Ureter (tissue), 1 donor: ENCODE measurements at places on chromosomes 3 and 15. TPM values are rescaled to one million over a fixed set of nuclear protein-coding genes. Genes with fewer than 3 reads are reported as not detected.

Gene CLDN16
- 1.1 TPM for total RNA-seq

Gene PRR23E
- not detected for total RNA-seq

Gene TNNC1
- 9.4 TPM for total RNA-seq

Gene FOXB1
- not detected for total RNA-seq

Gene PLA1A
- total RNA-seq: 1.6 TPM

Gene ACP3
- 5.0 TPM for total RNA-seq

- DNase-seq: no peak
Measured at GRCh38 chr15:68436680-68437079, 4.7 kb upstream of the ITGA11 start.

GRCh38 chr3:134333522-134334181 is 40.6 kb downstream of the AMOTL2 start:
- peak; percentile 55 for DNase-seq

- DNase-seq: no peak
Measured at GRCh38 chr15:37765786-37766185, 168.7 kb upstream of the TMCO5A start.

GRCh38 chr15:99702895-99703602 is 30.2 kb downstream of the LYSMD4 start:
- no peak for DNase-seq

DNA sequence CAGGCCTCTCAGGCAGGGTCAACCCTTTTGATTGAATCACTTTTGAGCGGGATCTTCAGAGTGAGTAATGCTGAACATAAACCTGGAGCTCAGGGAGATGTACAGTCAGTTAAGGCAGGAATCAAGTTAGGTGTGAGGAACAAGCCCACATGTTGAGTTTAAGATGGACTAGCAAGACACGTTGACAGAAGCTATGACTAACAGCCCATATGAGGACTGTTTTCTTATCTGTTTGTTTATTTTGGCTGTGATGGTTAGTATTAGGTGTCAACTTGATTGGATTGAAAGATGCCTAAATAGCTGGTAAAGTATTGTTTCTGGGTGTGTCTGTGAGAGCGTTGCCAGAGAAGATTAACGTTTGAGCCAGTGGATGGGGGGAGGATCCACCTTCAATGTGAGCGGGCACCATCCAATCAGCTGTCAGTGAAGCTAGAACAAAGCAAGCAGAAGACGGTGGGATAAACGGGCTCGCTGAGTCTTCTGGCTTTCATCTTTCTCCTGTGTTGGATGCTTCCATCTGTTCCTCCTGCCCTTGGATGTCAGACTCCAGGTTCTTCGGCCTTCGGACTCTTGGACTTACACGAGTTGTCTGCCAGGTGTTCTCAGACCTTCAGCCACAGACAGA is 232.3 kb upstream of the STAC start:
- DNase-seq: no peak

DNA sequence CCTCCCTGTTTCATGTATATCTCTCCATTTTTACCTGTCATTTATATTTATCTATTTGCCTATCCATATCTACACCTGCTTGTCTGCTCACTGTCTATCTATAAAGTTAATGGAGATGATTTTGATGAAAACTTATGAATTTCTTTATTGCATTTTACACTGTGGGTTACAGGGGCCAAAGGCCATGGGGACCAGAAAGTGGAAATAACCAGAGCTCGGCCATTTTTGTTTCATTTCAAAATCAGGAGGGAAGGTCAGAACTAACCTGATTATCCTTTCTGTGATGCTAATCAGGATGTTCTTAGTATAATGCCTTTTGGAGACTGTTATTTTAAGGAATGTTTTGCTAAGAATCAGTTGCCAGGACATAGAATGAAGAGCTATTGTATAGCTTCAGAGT is 147.2 kb downstream of the LPP start:
- DNase-seq: no peak

- no peak for DNase-seq
Measured at GRCh38 chr3:185796431-185797107, 28.3 kb downstream of the IGF2BP2 start.
